RKO (cell line): ENCODE measurements at places on chromosomes 1 and 21.

GRCh38 chr1:181551249-181551648 is 67.9 kb downstream of the CACNA1E start:
- no peak for DNase-seq

DNA sequence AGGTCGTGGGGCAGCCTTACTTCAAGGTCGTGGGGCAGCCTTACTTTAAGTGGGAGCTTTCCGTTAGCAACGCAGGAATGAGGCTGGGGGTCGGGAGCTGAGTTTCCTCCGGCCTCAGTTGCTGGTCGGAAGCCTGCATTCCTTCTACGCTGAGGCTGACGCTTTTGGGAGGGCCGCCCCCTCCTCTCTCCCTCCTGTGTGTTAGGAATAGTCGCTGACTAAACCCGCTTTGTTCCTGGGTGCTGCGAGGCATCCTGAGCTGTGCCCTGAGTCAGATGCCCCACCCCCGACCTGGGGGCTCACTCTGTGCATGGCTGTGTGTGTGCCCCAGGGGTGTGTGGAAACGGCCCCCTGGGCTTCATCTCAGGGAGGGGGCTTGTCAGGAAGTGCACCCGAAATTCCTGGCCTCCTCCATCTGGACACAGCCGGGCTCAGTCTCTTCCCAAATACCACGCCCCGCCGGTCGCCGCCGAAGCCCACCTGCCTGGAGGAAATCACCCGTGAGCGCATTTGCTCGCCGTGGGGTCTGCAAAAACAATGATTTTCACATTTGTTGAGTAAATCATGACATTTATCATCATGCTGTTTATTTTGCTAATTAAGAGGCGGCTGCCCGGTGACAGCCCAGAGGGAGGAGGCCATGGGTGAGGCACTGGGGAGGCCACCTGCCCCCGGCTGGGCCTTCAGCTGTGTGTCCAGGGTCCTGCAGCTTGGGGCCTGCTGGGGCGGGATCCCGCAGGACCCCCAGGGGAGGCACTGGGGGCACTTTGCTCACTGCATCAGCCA is 121.4 kb downstream of the PRDM16 start:
- no peak for DNase-seq

DNA sequence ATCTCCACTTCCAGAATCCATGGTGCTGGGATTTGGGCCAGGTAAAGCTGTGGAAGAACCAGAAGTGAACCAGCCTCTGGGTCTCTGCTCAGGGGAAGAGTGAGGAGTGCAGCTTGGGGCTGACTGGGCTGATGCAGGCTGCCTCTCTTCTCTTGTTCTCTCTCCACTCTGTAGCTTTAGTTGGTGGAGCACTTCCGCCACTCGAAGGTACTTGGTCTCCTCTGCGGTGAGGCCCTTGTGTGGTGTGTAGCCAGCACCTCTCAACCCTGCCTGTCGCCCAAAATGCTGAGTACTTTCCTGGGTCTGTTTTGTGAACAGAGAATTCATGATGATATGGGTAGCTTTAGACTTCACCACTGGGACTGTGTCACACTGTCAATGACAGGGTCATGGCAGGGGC is 63.2 kb downstream of the URB2 start:
- no peak for DNase-seq

GRCh38 chr1:212628813-212629415 is 20.4 kb downstream of the ATF3 start:
- no peak for DNase-seq

DNA sequence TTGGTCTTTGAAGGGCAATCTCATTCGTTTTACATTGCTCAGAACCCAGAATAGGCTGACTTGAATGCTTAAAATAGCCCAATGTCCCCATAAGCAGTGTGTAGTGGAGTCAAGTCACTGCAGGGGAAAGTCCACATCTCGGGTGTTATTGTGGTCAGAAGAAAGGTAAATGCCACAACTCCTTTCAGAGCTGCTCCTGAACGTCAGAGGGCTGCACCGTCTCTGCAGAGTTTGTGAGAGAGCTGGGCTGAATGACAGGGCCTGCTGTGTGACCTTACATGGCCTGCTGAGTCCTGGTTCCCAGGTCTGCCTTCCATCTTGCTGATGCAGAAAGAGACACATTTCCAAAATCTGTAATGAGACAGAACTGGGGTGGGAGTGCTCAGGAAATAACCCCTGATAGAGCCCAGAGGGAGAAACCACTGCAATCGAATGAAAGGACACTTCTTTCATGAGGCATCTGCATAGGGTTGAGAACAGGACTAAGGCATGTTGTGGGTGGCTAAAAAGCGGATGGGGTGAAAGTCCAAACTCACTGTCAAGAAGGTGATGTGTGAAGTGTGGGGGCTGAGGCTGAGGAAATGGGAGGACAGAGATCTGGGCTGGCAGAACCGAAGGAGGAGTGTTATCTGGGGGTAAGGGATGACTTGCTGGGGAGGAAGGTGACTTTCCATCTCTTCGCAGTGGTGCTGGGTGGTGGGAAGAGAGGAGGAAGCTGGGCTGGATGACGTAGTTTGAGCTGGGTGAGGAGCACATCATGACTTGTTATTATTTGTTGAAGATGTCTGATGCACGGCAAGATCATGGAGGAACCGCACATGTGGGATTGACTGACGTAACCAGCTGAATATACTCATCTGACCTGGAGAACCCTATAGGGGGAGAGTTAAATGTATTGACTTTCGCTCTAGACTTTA is 33.7 kb downstream of the XCL2 start:
- no peak for DNase-seq

- DNase-seq: no peak
Measured at GRCh38 chr1:156481527-156481926, 19.0 kb downstream of the MEF2D start.

- no peak for DNase-seq
Measured at GRCh38 chr1:72432645-72433267, 150.4 kb upstream of the NEGR1 start.

- no peak for DNase-seq
Measured at GRCh38 chr1:39754906-39755504, 16.1 kb downstream of the OXCT2 start.

- peak; percentile 96 for DNase-seq
Measured at GRCh38 chr1:162856260-162856659, 4.7 kb downstream of the CCDC190 start.

DNA sequence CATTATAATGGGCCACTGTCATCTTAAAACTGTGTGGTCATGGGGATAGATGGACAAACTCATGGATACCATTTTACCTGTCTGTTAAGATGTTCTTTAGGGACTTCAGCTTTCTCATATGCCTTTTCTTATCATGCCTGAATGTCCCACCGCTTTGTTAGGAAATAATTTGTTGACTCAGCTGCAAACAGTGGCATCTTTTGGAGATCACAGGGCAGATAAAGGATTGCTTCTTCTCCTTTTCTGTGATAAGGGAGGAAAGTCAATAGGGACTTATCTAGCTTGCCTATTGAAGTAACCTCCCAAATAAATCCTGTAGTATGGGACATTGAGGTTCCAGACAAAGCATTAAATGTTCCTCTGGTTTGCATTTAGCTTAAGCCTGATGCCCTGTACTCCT is 79.8 kb upstream of the KIAA0040 start:
- no peak for DNase-seq

- DNase-seq: no peak
Measured at GRCh38 chr1:95085376-95085775, 12.6 kb upstream of the ALG14 start.

DNA sequence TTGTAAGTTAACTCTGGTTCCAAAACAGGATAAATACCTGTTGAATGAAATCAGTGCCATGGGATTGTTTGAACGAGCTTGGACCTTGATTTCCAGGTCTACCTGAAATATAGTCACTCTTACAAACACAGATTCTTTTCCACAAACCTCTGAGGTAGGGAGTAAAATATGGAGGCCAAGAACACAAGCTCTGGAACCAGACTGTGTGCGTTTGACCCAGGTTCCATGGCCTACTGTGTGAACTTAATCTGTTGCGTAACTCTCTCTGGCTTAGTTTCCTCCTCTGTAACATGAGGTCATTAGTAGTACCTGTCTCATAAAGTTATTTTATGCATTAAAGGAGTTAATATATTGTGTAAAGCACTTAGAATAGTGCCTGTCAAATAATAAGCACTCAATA is 25.1 kb downstream of the DENND2D start:
- no peak for DNase-seq

DNA sequence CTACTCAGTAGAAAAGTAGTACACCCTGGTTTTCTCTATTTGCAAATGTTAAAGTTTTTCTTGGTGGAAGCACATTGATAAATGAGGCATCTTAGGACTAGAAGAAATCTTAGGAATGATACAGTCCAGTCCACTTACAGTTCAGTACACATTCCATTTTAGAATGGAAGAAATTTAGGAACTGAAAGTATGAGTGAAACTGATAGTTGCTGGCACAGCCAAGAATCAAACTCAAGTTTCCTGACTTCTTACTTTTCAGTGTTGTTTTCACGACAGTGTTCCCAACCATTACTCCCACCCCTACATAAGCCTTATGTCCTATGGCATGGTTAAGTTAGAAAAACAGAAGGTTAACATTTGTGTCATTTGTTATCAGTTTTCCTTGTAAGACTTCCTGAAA is 258.5 kb downstream of the BACH1 start:
- no peak for DNase-seq

DNA sequence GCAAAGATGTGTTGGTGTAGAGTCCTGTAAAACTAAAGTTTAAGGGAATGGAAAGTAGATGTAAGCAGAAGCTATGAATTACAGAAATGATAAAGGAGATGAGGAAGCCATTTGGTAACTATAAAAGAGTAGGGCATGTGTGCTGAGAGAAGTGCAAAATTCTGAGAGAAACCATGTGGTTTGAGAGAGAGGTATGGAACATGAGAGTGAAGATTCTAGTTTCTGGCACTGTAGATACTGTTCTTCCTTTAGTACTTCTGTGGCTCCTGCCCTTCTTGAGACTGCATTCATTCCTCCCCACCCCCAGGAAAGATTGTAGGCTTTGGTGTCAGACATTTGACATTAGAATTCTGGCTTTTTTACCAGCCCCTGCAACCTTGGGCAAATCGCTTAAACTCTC is 15.4 kb downstream of the RALGPS2 start:
- no peak for DNase-seq

GRCh38 chr21:36047139-36047538 is 13.2 kb downstream of the SETD4 start:
- DNase-seq: no peak

DNA sequence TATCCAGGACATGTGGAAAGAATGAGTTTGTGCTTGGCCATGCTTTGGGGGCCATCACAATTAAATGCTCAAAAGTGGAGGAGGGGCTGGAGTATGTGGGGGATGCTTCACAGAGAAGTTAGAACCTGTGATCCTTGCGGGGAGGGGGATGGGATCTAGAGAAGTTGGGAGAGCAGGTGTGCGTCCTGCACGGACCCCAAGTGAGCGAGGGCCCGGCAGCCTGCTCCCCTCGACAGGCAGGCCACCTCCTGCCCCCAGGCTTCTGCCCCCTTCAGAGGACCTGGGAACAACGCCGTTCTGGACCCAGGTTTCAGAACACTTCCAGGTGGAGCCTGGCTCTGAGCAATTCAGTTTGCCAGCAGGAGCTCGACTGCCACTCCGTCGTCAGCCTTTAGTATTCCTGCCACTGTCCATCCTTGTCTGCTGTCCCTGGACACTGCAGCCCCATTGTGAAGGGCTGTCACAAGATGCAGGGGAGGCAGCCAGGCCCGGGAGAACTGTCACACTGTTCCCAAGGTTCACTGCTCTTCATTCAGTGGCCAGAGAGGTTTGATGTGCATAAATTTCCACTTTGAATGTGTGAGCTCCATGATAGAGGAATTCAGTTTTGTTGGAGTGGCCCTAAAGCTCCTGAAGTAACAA is 112.2 kb downstream of the DHRS3 start:
- DNase-seq: no peak

DNA sequence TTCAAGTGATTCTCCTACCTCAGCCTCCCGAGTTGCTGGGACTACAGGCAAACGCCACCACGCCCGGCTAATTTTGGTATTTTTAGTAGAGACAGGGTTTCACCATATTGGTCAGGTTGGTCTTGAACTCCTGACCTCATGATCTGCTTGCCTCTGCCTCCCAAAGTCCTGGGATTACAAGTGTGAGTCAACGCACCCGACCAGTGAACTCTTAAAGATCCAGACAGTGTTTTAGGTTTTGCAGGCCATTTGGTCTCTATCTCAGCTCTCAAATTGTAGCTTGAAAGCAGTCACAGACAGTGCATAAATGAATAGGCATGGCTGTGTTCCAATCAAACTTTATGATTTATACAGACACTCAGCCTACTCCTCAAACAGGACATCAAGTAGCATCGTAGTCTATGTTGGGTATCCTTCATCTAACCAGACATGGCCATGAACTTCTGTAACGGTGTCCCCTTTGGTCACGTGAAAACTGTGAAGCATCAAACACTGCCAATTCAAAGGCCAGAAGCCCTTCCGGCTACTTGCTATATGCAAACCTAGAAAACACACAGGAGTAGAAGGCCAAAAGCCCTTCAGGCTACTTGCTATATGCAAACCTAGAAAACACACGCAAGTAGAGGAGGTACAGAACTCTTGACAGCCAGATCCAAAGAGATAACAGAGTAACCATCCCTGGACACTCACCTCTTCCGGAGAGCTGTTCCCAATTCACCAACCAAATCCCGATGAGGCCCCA is 3.1 kb downstream of the FUCA1 start:
- no peak for DNase-seq

DNA sequence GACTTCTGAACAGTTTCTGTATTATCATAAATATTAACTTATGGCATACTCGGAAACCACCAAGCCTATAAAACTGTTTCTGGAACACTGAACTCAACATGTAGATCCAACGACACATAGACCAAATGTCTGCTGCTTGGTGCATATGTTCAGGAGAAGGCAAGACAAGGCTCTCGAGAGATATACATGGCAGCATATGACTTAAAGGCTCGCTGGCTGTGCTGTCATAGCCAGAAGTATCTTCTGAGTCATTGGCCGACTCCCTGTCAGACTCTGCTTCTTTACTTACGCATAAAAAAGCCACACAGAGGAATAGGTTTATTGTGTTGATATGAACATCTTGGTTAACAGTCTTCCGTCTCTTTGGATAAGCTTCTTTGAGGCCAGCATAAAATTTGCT is 60.6 kb downstream of the LYST start:
- no peak for DNase-seq

GRCh38 chr1:115453666-115454065 is 115.6 kb upstream of the NGF start:
- DNase-seq: no peak

DNA sequence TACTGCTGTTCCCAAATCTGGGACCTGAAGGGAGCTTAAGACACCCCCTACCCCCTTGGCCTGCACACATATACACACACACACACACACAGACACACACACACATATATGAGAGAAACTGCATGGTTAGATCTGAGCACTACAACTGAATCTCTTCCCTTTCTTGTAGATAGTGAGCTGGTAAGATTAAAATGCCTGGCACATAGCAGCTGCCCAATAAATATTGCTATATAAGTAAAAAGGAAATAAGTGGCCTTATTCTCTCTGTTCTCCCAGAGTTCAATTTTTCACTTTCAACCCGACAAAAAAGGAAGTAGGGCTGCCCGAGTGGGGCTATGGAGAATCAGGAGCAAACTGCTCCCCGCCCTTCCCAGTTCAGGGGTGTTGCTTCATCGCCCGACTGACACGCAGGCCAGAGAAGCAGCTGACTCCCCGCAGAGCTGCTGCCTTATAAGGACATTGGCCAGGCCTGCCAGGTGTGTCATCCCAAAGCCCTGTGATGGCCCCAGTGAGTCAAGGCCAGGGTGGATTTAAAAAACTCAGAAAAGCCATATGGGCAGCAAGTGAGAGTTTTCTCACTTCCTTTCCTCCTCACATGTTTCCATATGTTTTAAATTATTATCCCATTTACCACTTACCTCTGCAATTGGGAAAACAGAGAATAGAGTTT is 106.5 kb upstream of the SLC44A3 start:
- DNase-seq: peak; percentile 93
